ENCODE measurements at places on chromosomes 2 and 18. TPM values are rescaled to one million over a fixed set of nuclear protein-coding genes. Genes with fewer than 3 reads are reported as not detected.

DNA sequence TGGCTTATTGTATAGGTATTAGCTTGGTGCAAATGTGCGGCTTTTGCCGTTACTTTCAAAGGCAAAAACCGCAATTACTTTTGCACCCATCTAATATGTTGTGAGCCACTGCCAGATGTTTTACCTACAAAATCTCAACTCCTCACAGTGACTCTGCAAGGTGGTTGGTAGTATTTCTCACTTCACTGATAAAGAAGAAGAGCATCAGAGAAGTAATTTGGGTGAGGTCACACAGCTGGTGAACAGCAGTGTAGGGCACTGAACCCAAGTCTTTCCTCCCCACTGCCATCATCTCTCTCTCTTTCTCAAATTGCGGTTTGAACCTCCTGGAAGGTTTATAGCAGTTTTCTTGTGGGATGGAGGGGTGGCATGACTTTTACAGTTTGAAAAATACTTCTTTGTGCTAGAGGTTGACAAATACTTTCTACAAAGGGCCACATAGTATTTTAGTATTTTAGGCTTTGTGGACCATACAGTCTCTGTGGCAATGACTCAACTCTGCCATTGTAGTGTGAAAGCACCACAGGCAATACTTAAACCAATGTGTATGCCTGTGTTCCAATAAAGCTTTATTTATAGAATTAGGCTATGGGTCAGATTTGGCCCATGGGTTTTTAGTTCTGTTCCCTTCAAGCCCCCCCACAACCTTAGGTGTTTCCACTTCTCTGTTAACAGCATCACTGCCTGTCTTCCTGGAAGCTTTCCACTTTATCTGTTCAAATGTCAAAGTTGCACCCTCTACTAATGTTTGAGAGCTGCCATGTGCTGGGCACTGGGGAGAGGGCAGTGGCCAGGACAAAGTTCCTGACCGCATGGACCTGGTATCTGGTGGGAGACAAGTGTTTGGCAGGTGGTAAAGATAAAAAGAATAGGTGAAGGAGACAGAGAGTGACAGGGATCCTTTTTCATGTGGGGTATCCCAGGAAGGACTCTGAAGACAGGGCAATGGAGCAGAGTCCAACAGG lies 30.1 kb downstream of the FHOD3 start:
- peaks cover 8% of the 10 kb centered on the region for H3K27me3 ChIP-seq
- H3K36me3 ChIP-seq = no peaks in the 10 kb centered on the region
- H3K4me3 ChIP-seq = no peak overlapping the region
- DNase-seq = no peak
- peaks cover 9% of the 10 kb centered on the region for H3K4me1 ChIP-seq
- H3K27ac ChIP-seq = no peak overlapping the region

DNA sequence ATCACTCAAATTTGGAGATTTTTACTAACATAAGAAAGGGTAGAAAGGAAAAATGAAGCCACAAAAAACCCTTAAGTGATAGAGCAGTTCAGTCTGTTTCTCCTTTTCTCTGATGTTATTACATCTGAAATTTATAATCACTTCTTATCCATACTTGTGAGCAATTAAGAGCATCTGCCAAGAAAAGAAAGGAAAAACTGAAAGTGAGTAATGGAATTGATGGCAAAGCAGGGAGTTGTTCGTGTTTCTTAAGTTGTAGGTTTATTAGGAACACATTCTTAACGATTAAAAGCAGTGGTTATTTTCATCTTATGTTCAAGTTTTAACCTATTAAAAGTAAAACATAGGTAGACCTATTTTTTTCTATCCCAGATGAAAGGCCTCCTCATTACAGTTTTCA lies 277.7 kb downstream of the RND3 start:
- peaks cover 2% of the 10 kb centered on the region for H3K27me3 ChIP-seq
- DNase-seq = no peak
- H3K4me3 ChIP-seq = no peak overlapping the region
- no peaks in the 10 kb centered on the region for H3K36me3 ChIP-seq
- no peak overlapping the region for H3K27ac ChIP-seq
- no peaks in the 10 kb centered on the region for H3K4me1 ChIP-seq

DNA sequence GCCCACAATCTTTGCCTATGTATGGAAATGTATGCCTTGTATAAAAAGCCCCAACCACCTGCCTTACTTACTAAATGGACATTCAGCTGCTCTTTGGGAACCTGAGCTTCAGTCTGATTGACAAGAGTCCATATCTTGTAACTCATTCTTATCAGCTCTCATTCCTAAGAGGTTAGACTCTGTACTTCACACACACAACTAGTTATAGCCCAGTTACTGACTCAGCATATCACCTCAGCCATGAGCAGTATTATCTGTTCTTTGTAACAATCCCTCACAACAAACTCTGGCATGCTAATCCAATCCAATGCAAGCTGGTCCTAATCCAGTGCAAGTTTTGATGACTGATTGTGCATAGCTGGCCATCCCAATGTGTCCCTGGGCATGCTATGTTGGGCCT lies 250.6 kb downstream of the RIT2 start:
- no peak overlapping the region for H3K27ac ChIP-seq
- H3K27me3 ChIP-seq = peaks cover 1% of the 10 kb centered on the region
- no peak for DNase-seq
- H3K4me1 ChIP-seq = peaks cover 9% of the 10 kb centered on the region

ETAA1 gene
- total RNA-seq = 12.6 TPM

AKAIN1 gene
- total RNA-seq = not detected

- no peak for DNase-seq
- no peaks in the 10 kb centered on the region for H3K27me3 ChIP-seq
- H3K27ac ChIP-seq = no peak overlapping the region
- H3K4me3 ChIP-seq = no peak overlapping the region
- H3K36me3 ChIP-seq = peaks cover 8% of the 10 kb centered on the region
These were observed 8.8 kb downstream of the UNC50 start for GRCh38 chr2:98617149-98617548.

NEU2 gene
- not detected for total RNA-seq

GRCh38 chr2:231856959-231857358 lies 69.2 kb downstream of the NPPC start:
- H3K27ac ChIP-seq = no peak overlapping the region
- no peaks in the 10 kb centered on the region for H3K4me1 ChIP-seq
- no peaks in the 10 kb centered on the region for H3K36me3 ChIP-seq
- H3K4me3 ChIP-seq = no peak overlapping the region
- DNase-seq = no peak

DNA sequence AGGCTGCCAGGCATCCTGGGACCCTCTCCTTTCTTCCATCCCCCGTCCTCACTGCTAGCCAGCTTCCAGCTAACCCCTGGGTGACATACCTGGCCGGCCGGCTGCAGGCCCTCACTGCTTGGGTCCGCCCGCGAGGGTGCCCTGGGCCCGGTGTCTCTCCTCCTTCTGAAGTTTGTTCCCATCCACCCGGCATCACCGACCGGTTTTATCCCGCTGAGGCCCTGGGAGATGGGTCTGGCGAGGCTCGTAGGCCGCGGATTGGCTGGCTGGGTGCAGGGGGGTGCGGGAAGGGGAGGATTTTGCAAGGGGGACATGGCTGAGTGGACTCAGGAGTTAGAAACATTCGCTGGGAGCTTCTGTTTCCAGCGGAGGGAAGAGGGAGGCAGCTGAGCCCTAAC lies at the start of gene PAX8:
TSS of gene PAX8 (minus strand) at position 180 of the 398 bp plus-strand sequence. CDS start 527 bp downstream, outside the sequence.
- peaks cover 6% of the 10 kb centered on the region for H3K4me1 ChIP-seq
- H3K4me3 ChIP-seq = no peak within 1 kb of the TSS
- DNase-seq = no peak
- H3K36me3 ChIP-seq = no peaks in the 10 kb centered on the region
- peaks cover 23% of the 10 kb centered on the region for H3K27me3 ChIP-seq
